Foreskin fibroblast (primary cell): ENCODE measurements at places on chromosomes 2 and 18.

DNA sequence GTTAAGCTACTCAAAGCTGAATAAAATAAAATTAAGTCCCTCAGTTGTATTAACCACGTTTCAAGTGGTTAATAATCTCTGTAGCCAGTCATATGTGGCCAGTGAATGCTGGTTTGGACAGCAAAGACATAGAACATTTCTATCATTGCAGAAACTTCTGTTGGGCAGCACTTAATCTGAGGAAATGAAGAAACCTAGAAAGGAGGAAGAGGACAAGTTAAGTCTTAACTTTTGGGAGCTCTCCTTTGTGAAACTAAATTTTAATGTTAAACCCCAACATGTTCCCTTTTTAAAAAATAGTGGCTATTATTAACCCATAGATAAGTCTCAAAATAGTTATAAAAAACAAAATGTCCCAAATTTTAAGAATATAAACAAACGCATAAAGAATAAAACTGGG lies 421.3 kb downstream of the ARHGAP15 start:
- no peak for DNase-seq

DNA sequence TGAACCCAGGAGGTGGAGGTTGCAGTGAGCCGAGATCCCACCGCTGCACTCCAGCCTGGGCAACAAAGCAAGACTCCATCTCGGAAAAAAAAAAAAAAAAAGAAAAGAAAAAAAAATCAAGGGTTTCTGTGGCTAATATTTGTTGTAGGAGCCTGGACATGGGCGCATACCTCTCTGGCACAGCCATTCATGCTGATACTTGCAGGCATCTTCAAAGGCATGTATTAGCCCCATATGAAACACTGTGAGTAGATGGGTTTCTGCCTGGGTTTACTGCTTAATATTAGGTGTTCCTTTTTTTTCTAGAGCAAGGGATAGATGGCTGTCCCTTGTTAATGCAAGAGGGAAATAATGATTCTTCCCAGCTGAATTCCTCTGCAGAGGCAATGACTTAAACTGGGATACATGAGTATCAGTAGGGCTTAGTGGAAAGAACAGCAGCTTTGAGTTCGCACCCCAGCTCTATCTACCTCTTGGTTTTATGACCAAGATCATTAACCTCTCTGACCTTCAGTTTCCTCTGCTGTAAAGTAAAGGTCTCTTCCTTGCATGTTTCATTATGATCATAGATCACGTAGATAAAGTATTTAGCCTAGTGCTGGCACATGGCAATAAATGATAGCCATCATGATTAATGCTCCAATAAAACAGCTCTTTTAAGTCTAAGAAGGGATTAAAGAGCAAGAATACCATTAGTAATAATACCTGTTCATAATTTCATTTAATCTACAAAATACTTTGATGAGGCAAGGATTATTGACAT lies 4.5 kb upstream of the ATL2 start:
- DNase-seq: no peak

- no peak for DNase-seq
Measured at GRCh38 chr2:224222291-224222690, 179.6 kb downstream of the FAM124B start.

GRCh38 chr2:95053543-95053942 lies 28.0 kb downstream of the MAL start:
- no peak for DNase-seq

DNA sequence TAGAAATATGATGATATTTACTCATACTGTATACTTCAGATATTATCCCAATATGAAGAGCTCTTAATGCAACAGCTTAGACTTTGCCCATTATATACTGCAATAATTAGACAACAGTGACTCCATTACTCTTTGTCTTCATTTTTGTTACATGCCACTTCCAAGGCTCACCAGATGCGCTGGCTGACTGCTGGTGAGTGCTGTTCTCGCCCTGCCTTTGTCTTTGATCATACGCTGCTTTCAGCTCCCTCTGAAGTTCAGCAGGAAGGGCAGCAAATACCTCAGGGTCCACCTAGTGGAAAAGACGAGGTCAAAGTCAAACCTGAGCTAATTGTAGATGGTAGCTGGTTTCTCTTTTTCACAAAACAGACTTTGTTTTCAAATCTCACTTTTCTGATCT lies 66.3 kb downstream of the EIF5B start:
- DNase-seq: no peak

- DNase-seq: no peak
Measured at GRCh38 chr2:109230941-109231420, 102.0 kb downstream of the SH3RF3 start.

- no peak for DNase-seq
Measured at GRCh38 chr2:191109888-191110287, 40.9 kb downstream of the STAT4 start.

GRCh38 chr2:191983186-191983585 lies 136.3 kb upstream of the CAVIN2 start:
- no peak for DNase-seq

GRCh38 chr2:234333168-234334130 lies 163.4 kb downstream of the ARL4C start:
- no peak for DNase-seq
